Skeletal muscle tissue (tissue), 5 donors: ENCODE measurements at places on chromosomes 1 and 21. TPM values are rescaled to one million over a fixed set of nuclear protein-coding genes. Genes with fewer than 3 reads are reported as not detected.

The ATP1A4 gene
- under 0.01 TPM for total RNA-seq

The SH2D5 gene
- total RNA-seq: under 0.01 TPM

The LCE2B gene
- not detected for total RNA-seq

The ROR1 gene
- total RNA-seq: 7.8 TPM

The CPTP gene
- total RNA-seq: 8.4 TPM

The SLC16A1 gene
- 40.2 TPM for total RNA-seq

The HES3 gene
- not detected for total RNA-seq

The FCRL5 gene
- not detected for total RNA-seq

The MYBPH gene
- 27.7 TPM for total RNA-seq

The LCE1C gene
- not detected for total RNA-seq

The SPRR2E gene
- not detected for total RNA-seq

The SPRR1A gene
- total RNA-seq: not detected

The TDRD10 gene
- 1.0 TPM for total RNA-seq

The COL24A1 gene
- total RNA-seq: 3.7 TPM

The LAX1 gene
- total RNA-seq: not detected

The ETV3L gene
- not detected for total RNA-seq

The MAP1LC3C gene
- total RNA-seq: 5.7 TPM

The SYT2 gene
- under 0.01 TPM for total RNA-seq

The ST6GALNAC3 gene
- 3.7 TPM for total RNA-seq

The FAM3B gene
- not detected for total RNA-seq

The KANK4 gene
- total RNA-seq: 8.4 TPM

The PRXL2B gene
- total RNA-seq: 5.7 TPM

The SPRR5 gene
- not detected for total RNA-seq

The PROK1 gene
- not detected for total RNA-seq

The SPRR4 gene
- not detected for total RNA-seq

The FBLIM1 gene
- 7.3 TPM for total RNA-seq

The CCDC181 gene
- 0.52 TPM for total RNA-seq

The TSSK3 gene
- 1.0 TPM for total RNA-seq

The SLC2A5 gene
- 8.9 TPM for total RNA-seq

The C1orf141 gene
- total RNA-seq: not detected

The NME7 gene
- 12.5 TPM for total RNA-seq

The F13B gene
- total RNA-seq: not detected

The OBSCN gene
- total RNA-seq: 460 TPM

The C1QTNF12 gene
- 1.0 TPM for total RNA-seq

The TCHHL1 gene
- not detected for total RNA-seq

The SYT14 gene
- total RNA-seq: under 0.01 TPM

The PTGER3 gene
- total RNA-seq: 2.6 TPM

The OR2W3 gene
- total RNA-seq: 2.1 TPM

The CELA2A gene
- not detected for total RNA-seq

The PTCH2 gene
- 1.6 TPM for total RNA-seq

The DPT gene
- 74.6 TPM for total RNA-seq
